ENCODE measurements at places on chromosomes 16 and 17. TPM values are rescaled to one million over a fixed set of nuclear protein-coding genes. Genes with fewer than 3 reads are reported as not detected.

PMFBP1 gene
- 0.57 TPM for polyA plus RNA-seq

ACSM2A gene
- not detected for polyA plus RNA-seq

KRT23 gene
- polyA plus RNA-seq = not detected

CHST5 gene
- 0.18 TPM for polyA plus RNA-seq

ST6GALNAC2 gene
- polyA plus RNA-seq = 2.1 TPM

Measured in heart left ventricle (tissue), 16 donors.